Mucosa of gallbladder (tissue), 1 donor: ENCODE measurements at places on chromosomes 1 and 21.

GRCh38 chr1:117616356-117616755 is 10.5 kb downstream of the TENT5C start:
- DNase-seq, result no peak

GRCh38 chr1:179322557-179322956 is 29.0 kb downstream of the SOAT1 start:
- DNase-seq, result no peak

- no peak for DNase-seq
Measured at GRCh38 chr1:77385551-77385950, 103.7 kb downstream of the AK5 start.

DNA sequence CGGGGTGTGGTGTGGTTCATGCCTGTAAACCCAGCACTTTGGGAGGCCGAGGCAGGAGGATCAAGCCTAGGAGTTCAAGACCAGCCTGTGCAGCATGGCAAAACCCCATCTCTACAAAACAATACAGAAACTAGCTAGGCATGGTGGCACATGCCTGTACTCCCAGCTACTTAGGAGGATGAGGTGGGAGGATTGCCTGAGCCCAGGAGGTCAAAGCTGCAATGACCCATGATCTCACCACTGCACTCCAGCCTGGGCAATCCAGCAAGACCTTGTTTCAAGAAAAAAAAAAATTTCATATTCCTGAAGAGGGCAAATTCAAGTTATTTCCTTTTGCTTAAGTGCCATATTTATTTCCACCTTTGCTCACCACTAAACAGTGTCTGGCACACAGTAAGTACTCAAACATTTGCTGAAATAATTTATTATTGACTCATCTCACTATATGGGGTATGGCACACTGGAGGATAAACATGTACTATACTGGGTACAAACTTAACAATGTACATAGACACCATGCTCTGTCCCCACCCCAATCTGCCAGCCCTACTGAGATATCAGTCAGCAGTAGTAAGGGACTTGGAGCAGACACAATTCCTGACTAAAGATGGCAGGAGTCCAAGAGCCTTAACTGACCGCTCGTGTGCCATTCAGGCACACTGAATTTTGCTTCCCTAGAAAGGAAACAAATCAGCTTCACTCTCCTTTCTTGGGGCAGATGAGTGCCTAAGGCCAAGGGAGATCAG is 15.5 kb downstream of the MEAF6 start:
- DNase-seq, result no peak

DNA sequence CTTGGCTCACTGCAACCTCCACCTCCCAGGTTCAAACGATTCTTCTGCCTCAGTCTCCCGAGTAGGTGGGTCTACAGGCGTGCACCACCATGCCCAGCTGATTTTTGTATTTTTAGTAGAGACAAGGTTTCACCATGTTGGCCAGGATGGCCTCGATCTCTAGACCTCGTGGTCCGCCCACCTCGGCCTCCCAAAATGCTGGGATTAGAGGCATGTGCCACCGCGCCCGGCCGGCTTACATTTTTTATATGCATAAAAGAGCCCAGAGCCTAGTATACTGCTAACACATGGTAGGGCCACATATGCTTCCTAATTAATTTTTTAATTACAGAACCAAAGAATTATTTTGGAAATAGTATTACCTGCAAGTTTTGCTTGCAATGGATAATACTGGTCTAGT is 1325.4 kb downstream of the PLA2G4A start:
- DNase-seq, result no peak

GRCh38 chr1:234281826-234282489 is 91.3 kb upstream of the COA6 start:
- no peak for DNase-seq

DNA sequence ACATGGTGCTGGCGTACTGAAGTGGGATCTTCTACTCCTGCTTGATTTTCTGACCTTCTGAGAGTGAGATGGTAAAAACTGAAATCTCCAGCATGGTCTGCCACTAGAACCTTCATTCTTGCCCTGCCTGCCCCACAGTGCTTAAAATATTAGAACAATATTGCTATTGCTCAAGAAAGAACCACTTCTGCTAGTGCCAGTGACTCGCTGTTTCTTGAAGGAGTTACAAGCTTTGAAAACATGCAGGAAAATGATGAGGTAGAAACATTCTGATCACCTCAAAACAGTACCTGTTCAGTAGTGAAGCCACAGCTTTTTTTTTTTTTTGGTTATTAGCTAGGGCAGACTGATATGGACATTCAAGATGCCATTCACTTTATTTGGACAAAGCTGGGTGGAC is 95.3 kb downstream of the BACH1 start:
- no peak for DNase-seq

DNA sequence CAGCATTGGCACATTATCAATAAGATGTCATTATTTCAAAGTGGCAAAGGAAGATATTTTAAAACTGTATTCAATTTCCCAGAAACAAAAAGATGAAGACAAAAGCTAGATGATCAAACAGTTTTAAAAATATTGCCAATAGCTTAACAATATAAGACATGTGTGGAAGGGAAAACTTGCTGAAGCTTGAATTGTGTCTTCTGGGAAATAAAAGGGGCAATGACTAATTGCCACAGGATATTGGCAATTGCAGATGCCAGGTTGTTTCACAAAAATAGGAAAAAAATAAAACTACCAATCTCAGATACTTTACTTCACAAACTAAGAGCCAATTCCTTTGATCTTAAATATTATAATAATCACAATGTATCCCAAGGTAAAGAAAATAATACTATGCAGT is 679.8 kb upstream of the ADAMTS5 start:
- DNase-seq, result no peak

- DNase-seq, result no peak
Measured at GRCh38 chr1:27755286-27755685, 17.7 kb upstream of the STX12 start.

GRCh38 chr1:167486090-167486824 is 32.1 kb downstream of the CD247 start:
- peak; percentile 43 for DNase-seq

GRCh38 chr21:28111151-28111619 is 881.5 kb downstream of the LTN1 start:
- peak; percentile 71 for DNase-seq

DNA sequence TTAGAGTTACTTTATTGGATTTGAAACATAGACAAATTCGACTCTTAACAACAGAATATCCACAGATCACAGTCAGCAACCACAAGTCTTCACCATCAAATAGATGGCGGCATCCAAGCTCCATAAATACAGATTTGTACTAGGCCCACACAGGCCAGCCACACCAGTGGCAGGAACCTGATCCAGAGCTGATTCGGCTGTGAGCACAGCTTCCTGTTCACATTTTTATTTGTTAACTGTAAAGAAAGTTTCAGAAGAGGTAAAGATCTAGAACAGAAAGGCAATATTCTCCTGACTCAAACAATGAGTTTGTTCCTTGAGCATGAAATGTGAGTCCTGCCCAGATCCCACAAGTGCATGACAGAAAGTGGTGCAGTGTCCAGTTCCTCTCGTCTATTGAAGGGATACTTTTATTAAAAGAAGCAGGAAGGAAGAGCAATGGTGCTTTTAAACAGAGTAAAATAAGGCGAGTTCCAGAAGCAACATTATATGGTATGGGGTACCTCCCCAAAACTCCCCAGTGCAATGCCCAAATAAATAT is 205.8 kb downstream of the SLC45A1 start:
- DNase-seq, result no peak

- DNase-seq, result no peak
Measured at GRCh38 chr1:29238620-29239002, 2.3 kb downstream of the PTPRU start.

GRCh38 chr1:100710906-100711682 is 8.4 kb upstream of the VCAM1 start:
- DNase-seq, result no peak

DNA sequence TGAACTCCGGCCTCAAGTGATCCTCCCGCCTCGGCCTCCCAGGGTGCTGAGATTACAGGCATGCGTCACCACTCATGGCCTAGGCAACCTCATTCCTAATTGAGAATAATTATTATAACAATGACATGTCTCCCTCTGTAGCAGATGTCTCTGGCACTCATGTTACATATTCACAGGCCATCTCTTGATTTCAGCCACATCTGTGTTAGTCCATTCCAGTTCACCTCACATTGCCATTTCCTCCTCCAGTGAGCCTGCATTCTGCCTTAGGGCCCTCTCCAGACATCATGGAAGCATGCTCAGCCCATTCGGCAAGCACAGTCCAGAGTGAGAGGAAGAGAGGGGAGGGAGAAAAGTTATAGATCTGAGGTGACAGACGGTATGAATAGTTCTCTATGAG is 32.5 kb downstream of the CDKN2C start:
- no peak for DNase-seq

DNA sequence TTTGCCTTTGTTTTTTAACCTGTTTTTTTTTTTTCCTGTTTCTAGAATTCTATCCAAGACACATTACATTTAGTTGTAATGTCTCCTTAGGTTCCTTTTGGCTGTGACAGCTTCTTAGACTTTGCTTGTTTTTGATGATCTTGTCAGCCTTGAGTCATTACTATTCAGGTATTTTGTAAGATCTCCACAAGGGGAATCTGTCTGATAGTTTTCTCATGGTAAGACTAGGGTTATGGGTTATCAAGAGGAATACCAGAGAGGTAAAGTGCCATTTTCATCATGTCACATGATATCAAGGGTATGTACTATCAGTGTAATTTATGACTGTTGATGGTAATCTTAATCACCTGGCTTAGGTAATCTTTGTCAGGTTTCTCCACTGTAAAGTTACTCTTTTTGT is 99.1 kb upstream of the GFI1 start:
- DNase-seq, result no peak

DNA sequence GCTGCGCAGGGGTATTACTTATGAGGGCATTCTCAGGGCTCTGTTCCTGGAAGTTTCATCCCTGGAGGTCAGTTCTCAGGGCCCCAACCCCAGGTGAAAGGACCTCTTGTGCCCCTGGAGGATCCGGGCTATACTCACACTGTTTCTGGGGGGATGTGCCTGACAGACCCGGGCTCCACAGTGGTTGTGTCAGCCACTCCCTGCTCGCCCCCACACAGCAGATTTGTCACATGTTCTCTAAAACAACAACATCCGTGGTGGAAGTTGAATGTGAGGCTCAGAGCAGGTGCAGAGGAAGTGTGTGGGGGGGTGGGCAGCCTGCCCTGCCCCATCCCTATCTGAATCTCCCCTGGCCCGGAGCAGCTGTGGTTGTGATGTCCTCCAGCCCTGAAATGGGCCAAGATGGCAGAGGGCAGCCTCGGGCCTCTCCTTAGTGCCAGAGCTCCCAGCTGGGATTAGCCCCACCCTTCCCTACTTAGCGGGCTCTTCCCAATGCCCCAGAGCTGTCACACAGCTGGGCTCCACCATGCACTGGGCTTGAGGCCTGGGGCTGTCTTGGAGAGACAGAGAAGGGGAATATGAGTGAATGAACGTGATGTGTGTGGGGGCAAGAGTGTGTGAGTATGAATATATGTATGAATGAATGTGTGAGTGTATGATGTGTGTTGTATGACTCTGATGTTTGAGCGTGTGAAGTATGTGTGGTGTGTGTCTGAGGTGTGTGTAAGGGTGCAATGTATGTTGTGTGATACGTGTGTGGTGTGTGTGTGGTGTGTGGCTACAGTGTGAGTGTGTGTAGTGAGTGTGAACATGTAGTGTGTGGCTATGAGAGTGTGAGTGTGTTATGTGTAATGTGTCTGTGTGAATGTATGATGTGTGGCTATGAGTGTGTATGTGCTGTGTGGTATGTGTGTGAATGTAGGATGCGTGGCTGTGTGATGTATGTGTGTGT is 1.5 kb upstream of the FCMR start:
- DNase-seq, result peak; percentile 42

GRCh38 chr1:112636597-112637253 is 17.1 kb downstream of the CAPZA1 start:
- no peak for DNase-seq

DNA sequence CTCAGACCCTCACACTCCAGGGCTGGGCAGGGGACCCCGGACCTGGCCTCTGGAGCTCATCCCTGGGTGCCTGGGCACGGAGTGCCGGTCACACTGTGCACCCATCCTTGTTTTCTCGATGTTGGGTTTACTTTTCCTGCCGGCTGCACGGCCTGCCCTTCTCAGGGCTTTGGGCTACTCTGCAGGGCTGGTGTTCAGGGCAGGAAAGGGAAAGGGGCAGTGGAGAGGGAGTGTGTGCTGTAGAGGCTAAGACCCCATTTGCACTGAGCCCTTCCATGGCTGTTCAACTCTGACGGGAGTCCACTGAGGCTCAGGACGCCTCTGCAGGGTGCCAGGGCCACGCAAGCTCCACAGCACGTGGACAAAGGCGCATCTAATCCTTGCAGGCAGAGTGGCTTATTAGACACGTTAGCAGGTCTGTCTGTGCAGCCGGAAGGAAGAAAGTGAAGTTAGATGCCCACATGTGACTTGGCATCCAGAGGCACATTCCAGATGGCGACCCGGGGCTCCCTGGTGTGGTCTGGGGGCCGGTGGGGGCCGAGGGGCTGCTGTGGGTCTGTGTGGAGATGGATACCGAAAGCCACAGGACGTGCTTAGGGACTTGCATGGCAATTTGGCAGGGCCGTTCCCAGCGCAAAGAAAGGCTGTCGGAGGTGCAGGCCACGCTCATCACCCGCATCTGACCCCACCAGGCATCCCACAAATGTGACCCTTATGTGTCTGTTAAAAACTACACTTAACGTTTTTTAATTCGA is 33.6 kb downstream of the COL18A1 start:
- DNase-seq, result no peak

GRCh38 chr1:27603309-27603680 is 649 bp downstream of the AHDC1 start:
- no peak for DNase-seq

GRCh38 chr1:199172171-199173124 is 533.6 kb downstream of the PTPRC start:
- no peak for DNase-seq

DNA sequence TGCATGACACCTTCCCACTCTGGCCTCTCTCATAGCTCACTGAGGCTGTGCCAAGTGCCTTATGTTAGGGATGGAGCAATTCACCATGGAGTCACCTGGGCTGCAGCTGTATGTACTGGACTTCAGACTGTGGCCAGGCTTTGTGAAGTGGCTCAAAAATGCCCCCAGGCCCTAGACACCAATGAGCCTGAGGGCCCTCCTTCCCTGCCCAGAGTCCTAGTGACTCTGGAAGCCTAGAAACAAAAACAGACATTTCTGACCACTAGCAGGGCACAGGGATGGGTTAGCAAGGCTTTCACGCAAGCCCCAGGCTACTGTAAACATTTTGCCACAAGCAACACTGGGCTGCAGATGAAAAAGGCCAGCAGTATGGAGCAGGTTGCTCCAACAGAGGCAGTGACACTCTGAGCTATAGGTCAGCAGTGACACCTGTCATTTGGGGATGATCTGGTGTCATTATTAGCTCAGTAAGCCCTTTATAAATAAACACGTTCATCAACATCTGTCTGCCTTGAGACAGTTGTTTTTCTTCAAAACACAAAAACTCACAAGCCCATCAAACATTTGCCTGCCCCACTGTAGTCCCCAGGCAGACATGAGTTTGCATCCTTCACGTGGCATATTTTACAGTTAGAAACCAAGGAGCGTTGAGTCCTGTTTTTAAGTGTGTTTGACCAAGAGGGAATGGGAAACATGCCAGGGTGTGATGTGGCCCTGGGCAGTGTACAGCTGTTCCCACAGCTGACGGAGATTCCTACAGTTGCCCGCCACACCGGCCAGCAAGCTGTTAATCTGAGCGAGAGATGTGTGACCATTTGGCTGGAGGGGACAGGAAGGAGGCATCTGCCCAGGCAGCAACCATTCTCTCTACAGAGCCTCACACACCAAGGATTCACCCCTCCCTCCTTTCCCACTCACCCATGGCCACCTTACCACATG is 66.8 kb downstream of the KCNN3 start:
- no peak for DNase-seq

- DNase-seq, result no peak
Measured at GRCh38 chr1:218433744-218434143, 88.6 kb downstream of the TGFB2 start.
